Body of pancreas (tissue), 4 donors: ENCODE measurements at places on chromosomes 3 and 15. TPM values are rescaled to one million over a fixed set of nuclear protein-coding genes. Genes with fewer than 3 reads are reported as not detected.
A peak's percentile ranks its signal among the peaks of the same experiment; 100 is the strongest.

GOLGA6D gene
- total RNA-seq: not detected

- DNase-seq: no peak
Observed at GRCh38 chr15:26087395-26087794, 224.3 kb upstream of the ATP10A start.

- no peak for DNase-seq
Observed at GRCh38 chr3:11373235-11373634, 101.0 kb downstream of the ATG7 start.

DNA sequence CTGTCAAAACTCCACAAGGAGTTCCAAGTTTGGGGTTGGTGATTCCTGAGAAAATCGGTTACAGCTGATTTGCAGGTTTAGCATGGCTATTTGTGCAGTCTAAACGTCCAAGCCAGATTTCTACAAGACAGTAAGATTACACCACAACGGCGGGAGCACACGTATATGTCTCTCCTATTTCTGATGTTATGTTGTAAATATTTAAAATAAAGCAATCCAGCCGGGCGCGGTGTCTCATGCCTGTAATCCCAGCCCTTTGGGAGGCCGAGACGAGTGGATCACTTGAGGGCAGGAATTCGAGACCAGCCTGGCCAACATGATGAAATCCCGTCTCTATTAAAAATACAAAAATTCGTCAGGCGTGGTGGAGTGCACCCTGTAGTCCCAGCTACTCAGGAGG, 106.8 kb upstream of the IGF1R start:
- DNase-seq: no peak

FOXB1 gene
- total RNA-seq: not detected

DNA sequence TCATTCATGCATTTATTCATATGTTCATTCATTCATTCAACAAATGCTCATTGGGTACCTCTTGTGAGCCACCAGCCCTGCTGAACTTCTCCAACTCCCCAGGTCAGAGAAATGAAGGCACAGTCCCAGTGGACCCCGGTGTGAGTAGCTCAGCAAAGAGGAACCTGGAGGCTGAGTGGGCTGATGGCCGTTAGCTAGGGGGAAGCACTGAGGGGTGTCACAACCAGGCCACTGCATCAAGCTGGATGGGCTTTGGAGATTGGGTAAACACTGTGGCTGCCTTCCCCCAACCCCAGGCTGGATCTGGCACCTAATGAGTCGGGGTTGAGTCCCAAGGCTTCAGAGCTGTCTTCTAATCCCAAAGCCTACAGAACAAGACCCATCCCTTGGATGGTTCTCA, 12.1 kb upstream of the ALAS1 start:
- no peak for DNase-seq

GRCh38 chr3:101068876-101069606, 75.8 kb upstream of the ABI3BP start:
- no peak for DNase-seq

- no peak for DNase-seq
Observed at GRCh38 chr15:72397796-72398588, at the start of gene TMEM202. TSS of gene TMEM202 (plus strand) at chr15:72398305. CDS start at chr15:72398327, 22 bp downstream.

DNA sequence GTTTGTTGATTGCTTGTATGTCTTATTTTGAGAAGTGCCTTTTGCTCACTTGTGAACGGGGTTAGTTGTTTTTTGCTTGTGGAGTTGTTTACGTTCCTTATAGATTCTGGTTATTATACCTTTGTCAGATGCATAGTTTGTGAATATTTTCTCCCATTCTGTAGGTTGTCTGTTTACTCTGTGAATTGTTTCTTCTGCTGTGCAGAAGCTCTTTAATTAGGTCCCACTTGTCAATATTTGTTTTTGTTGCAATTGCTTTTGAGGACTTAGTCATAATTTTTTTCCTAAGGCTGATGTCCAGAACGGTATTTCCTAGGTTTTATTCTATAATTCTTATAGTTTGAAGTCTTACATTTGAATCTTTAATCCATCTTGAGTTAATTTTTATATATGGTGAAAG, 285.3 kb upstream of the GADL1 start:
- no peak for DNase-seq

P2RY1 gene
- 6.9 TPM for total RNA-seq

DNA sequence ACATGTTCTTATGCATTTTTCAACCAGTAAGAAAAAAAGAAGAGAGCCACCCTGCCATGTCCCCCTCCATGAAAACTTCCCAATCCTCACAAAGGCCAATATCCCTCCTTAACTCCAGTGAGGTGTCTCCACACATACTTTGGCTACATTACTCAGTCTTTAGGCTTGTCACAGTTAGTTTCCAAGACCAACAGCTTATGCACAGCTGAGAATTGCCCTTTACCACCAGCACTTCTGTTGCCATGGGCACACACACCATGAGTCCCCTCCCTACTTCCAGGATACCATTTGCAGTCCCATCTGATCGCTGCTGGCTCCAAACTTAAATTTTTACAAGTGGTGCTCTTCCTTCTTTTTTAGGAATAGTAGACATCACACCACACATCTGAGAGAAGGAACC, 150.3 kb upstream of the STRIT1 start:
- DNase-seq: no peak

- no peak for DNase-seq
Observed at GRCh38 chr3:186544281-186544680, at the start of gene CRYGS. TSS of gene CRYGS (minus strand) at chr3:186544380. CDS start at chr3:186544326, 54 bp downstream.

DNA sequence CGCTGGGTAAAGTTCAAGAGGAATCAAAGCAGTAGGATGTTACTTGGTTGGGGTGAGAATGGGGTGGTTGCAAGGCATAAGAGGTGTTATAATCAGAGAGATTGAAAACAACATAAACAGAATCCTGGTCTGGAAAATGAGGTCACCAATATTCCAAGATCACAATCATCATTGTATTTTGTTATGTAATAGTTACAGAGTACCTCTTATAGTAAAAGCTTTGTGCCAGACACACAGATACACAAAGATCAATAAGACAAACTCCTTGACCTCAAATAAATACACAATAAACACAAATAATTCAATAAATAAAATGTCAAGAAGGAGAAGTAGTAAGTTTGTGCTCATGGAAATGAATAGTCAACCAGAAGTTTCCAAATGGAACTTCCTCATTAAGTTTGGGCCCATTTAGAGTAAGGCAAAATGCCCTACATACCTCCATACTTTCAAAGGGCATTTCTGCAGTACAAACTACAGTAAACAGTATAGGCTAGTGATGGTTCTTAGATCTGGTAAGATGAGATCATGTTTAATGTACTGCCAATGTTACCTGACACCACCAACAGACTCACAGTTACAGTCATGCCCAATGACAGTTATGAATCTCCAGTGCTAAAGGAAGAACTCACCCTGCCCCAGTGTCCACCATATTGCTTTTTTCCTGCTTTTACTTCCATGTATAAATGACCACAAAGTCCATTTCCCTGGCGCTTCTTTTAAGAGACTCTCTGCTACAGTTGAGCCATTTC, 93.4 kb downstream of the KCNMB2 start:
- DNase-seq: no peak

GRCh38 chr15:50435772-50436171, 11.6 kb downstream of the USP8 start:
- DNase-seq: no peak

DNA sequence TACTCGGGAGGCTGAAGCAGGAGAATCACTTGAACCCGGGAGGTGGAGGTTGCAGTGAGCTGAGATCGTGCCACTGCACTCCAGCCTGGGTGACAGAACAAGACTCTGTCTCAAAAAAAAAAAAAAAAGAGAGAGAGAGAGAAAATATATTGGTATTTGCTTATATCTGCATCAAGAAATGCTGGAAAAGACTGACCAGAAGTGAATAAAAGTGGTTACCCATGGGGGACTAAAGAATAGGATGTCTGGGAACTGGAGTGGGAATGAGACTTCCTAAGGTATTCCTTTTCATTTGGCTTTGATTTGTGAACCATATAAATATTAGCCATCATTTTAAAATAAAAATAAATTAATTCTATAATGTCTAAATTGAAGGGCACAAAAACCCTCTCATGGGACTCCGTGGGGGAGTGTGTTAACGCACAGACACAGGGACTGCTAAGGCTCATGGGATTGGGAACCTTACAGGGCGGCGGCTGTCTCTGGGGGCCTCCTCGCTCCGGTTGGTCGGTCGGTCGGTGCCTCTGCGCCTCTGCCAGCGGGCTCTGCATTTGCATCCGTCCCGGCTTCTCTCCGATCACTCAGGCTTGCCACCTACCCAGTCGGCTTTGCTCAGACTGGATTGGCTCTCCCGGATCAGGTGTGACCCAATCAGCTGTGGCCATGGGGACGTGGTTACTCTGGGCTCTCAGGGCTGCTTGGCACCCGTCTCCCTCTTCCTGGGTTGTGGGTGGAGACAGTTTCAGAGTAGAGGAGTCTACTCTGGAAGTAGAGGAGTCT, 12.7 kb upstream of the TSPAN3 start:
- DNase-seq: peak; percentile 92

GOLGA6L1 gene
- total RNA-seq: not detected

WDR93 gene
- total RNA-seq: not detected

- DNase-seq: no peak
Observed at GRCh38 chr15:71804226-71804625, 6.1 kb upstream of the NR2E3 start.

GRCh38 chr15:69941706-69942495, 155.8 kb downstream of the TLE3 start:
- no peak for DNase-seq

- DNase-seq: no peak
Observed at GRCh38 chr3:136544532-136544931, 207.6 kb downstream of the STAG1 start.

GRCh38 chr15:76904461-76905012, 603 bp downstream of the SCAPER start:
- DNase-seq: peak; percentile 29

- DNase-seq: no peak
Observed at GRCh38 chr3:54321520-54321919, 199.2 kb downstream of the CACNA2D3 start.

DNA sequence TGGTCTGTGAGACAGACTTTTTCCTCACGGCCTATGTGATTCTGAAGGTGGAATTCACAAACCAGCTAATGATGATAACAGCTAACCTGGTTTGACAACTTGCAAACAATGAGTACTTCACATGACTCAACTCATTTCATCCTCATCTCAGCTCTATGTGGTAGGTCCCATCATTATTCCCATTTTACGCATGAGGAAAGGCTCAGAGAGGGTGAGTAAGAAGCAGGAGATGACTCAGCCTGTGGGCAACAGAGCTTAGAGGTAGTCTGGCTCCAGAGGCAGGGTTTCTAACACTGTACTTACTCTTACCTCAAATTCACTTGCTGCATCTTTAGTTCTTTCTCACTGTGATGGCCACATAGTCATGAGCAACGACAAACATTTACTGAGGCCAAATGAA, 25.8 kb upstream of the PSMD6 start:
- no peak for DNase-seq

ASB14 gene
- not detected for total RNA-seq

VEPH1 gene
- 15.0 TPM for total RNA-seq

RARB gene
- total RNA-seq: 3.0 TPM

GRCh38 chr3:138845181-138845601, 10.5 kb upstream of the PIK3CB start:
- no peak for DNase-seq

- peak; percentile 21 for DNase-seq
Observed at GRCh38 chr3:40043444-40043755, 234.0 kb downstream of the MYRIP start.

CKMT1A gene
- total RNA-seq: not detected

DNA sequence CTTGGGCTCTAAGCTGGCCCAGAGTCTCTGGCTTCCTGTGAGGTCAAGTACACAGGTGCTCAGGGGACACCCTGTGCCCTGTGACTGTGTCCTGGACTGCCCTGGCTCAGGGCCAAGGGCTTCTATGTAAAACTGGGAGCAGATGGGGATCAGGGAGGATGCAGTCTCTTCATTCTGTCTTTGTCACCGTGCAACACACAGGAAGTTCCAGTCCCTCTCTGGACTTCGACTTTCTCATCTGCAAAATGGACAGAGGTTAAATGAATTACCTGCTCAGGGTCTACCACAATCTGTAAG, 61.9 kb upstream of the TLE3 start:
- no peak for DNase-seq

DNA sequence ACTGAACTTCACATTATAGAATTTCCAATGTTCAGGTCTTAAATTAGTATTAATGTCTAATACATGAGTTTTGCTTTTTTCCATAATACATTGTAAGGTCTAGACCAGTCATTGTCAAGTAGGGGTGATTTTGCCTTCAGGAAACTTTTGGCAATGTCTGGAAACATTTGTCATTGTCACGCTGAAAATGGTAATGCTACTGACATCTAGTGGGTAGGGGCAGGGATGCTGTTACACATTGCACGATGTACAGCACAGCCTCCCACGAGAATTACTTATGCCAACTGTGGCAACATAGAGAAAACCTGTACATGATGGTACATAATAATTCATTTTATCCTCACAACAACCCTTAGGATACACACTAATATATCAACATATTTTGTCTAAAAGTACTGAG, 384.1 kb downstream of the CADM2 start:
- no peak for DNase-seq

KCNH8 gene
- total RNA-seq: 2.3 TPM

DNA sequence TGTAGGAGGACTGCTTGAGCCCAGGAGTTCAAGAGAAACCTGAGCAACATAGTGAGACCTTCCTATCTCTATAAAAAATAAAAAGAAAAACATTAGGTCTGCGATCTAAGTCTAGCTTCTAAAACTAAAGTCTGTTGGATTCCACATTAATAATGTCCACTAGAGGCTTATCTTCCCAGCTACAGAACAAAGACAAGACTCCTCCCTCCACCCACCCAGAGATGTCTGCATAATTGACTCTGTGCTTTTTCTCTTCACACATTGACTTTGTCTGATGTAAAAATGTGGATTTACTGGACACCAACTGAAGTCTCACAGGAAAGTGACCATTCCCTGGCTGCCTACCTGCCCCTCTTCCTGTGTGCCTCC, 91.8 kb downstream of the ATP10A start:
- DNase-seq: no peak

DHFR2 gene
- 6.2 TPM for total RNA-seq

SRGAP3 gene
- total RNA-seq: 10.9 TPM

DNA sequence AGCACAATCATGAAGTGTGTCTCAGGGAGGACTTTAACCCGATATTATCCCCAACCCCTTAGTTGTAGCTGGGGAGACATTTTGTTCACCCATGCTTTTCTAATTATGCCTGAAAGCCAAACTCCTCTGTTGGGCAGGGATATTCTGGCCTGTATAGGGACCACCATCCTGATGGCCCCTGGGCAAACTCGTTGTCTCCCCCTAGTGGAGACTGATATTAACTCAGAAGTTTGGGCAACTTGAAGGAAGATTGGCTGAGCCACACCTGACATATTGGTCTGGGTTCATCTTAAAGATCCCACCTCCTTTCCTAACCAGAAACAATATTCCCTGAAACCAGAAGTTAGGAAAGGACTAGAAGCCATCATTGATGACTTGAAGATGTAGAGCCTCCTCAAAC, 42.3 kb downstream of the TM4SF18 start:
- no peak for DNase-seq
